Activated naive CD4-positive, alpha-beta T cell treated with anti-CD3 and anti-CD28 coated beads, Interleukin-2, amount 50 U/mL, for 72 hours (primary cell): ENCODE measurements at places on chromosomes 13 and 19. TPM values are rescaled to one million over a fixed set of nuclear protein-coding genes. Genes with fewer than 3 reads are reported as not detected.

Gene NAPSA
- 90.8 TPM for total RNA-seq

- no peak for DNase-seq
These were observed 268.2 kb downstream of the ZNF536 start for GRCh38 chr19:30640252-30640965.

DNA sequence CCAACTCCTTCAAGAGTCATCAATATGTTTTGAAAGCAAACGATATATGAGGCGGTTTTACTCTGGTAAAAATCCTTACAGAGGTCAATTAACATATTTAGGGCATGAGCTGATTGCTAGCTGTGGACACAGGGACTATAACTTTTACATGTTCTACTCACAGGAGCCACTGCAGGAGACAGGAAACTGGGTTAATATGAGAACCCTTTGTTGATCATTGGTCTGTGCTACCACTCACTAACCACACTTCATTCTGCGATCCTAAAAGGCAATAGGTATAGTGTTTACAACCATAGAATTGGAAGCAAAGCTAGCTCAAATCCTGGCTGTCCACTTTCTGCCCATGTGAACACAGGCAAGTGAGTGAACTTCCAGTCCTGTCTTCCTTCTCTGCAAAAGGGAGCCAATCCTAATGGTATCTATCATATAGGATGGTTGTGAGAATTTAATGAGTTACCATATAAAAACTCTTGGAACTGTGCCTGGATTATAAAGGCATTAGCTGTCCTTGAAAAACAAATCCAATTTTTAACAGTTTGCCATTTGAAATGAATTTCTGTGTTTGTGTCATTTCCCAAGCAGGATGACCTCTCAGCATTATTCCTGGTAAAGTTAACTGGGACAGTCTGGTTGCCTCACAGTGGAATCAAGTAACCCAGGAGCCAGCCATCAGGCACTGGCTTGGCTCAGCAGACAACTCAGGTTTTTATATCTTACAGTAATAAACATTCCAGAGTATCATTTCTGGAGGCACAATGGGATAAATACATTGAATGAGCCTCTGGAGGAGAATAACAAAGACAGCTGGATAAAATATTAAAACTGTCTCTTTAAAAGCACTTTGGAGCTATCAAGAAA is 29.8 kb upstream of the RAP2A start:
- no peak for DNase-seq

GRCh38 chr13:112970552-112971287 is 1.7 kb downstream of the MCF2L start:
- DNase-seq, result no peak

Gene PGLYRP1
- total RNA-seq, result not detected

DNA sequence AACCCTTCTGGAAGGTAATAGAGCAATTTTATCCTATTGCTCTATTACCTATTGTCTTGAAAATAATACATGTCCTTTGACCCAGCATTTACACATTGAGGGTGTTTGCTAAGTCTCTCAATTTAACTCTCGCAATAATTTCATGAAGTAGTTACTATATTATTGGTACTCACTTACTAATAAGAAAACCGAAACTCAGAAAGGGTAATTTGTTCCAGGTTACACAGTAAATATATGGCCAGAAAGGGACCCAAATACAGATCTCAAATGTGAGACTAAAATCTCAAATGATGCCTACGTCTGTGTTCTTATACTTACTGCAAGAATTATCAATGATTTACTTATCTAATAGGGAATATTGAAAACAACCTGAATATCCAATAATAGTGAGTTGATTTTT is 29.7 kb upstream of the FAM216B start:
- no peak for DNase-seq

DNA sequence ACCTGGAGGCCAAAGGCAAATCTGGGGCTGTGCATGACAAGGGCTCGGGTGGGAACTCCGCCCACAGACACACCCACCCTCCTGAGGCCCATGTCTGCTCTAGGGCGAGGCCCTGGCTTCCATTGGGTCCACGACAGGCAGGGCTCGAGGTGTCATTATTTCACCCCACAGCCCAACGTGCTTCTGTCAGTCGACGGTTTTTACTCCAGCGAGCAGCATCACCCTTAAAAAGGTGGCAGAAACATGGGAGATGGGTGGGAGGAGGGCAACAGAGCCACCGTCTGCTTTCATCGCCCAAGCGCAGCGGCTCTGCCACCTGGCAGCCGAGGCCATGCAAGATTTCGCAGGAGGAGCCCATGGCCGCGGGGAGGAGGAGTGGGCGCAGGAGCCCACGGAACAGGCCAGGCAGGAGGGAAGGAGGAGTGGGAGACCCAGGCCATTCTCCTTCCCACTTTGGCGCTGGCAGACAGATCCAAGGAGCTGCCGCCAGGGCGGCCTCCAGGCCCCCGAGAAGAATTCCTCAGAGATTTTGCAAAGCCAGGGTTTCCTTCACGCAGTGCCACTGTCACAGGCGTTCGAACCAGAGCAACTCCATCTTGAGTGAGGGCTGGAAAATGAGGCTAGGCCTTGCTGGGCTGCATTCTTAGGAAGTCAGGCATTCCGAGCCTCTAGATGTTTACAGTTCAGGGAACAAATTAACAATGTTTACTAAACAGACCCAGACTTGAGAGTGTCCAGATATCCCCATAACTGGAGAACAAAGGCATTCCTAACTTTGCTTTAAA is 49.3 kb upstream of the TUBGCP3 start:
- DNase-seq, result no peak

Gene ICAM3
- total RNA-seq, result 145 TPM

Gene CAPN12
- total RNA-seq, result 9.0 TPM

DNA sequence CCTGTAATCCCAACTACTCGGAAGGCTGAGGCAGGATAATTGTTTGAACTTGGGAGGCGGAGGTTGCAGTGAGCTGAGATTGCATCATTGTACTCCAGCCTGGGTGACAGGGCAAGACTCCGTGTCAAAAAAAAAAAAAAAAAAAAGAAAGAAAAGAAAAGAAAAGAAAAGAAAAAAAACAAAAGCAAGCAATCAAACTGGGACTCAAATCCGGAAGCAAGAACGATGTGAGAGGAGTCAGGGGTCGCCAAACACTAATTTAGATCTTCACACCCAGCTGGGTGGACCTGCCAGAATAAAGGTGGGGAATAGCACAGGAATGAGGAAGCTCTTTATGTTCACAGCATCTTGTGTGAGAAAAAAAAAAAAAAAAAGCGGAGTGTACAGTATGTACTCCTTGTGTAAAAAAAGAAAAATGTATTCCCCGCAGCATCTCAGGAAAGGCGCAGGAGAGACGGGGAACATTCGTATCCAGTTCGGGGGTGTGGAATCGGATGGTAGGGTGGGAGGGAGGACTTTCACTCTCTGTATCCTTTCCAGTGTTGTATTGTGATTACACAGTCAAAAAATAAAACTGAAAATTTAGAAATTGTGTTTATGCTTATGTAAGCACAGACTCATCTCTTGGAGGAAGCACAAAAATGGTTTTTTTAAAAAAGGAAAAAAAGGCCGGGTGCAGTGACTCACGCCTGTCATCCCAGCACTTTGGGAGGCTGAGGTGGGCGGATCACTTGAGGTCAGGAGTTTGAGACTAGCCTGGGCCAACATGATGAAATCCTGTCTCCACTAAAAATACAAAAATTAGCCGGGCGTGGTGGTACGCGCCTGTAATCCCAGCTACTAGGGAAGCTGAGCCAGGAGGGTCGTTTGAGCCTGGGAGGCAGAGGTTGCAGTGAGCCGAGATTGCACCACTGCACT is 7.6 kb downstream of the DNAJB1 start:
- no peak for DNase-seq

GRCh38 chr19:7200736-7201135 is 93.5 kb downstream of the INSR start:
- no peak for DNase-seq

GRCh38 chr19:19943848-19944582 is 43.3 kb downstream of the ZNF93 start:
- no peak for DNase-seq

Gene MUC16
- 0.02 TPM for total RNA-seq

Gene DYRK1B
- 8.9 TPM for total RNA-seq

GRCh38 chr13:76723551-76724232 is 162.5 kb downstream of the KCTD12 start:
- no peak for DNase-seq

DNA sequence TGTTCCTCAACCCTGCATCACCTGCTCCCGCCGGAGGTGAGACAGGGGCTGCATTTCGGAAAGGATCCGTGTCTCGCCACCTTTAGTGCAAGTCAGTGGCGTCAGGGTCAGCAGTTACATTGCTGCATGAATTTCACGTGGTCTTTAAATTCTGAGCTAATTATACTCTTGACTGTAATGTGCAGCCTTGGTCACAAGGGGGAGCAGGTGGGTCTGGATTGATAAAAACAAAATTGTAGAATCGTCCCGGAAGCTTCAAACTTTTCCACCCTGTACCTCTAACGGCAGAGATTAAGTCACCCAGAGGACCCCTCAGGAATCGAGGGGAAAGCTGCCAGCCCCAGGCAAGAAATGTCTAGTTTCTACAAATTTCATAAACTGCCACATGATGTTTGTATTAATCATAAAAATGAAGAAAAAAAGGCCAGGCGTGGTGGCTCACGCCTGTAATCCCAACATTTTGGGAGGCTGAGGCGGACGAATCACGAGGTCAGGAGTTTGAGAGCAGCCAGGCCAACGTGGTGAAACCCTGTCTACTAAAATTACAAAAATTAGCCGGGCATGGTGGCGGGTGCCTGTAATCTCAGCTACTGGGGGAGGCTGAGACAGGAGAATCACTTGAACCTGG is 20.2 kb downstream of the BBC3 start:
- no peak for DNase-seq

Gene CLC
- total RNA-seq, result 1.0 TPM

DNA sequence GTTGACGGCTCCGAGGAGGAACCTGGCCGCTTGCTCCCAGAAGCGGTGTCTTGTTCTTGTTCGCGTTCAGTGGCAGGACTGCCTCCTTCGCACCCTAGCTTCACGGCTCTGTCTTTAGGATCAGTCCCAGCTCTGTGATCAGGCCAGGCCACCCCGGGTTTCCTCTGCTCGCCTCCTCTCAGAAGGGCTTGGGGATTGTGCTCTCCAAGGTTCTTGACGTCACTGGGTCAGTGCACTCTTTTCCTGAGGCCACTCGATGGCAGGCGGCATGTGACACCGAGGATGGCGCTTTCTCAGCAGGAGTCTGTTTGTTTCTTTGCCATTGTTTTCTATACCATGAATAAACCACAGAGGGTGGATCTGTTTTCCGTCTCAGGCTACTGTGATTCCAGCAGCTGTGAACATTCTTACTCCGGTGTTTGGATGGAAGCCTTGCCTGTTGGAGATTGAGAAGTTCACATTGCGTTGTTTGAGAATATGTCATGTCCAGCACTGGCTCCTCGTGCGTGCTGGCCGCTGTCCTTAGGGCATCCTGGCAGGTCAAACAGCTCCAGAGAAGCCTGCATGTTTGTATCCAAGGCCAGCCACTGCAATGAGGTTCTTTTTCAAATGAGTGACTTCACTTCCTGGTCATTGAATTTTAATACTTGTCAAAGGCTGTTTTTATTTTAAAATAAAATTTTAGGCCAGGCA is 44.5 kb downstream of the SLC7A9 start:
- no peak for DNase-seq

Gene GDF15
- total RNA-seq, result 1.4 TPM

- DNase-seq, result no peak
These were observed 87.4 kb upstream of the UFM1 start for GRCh38 chr13:38262211-38262610.

- no peak for DNase-seq
These were observed 8.7 kb downstream of the RPL36 start for GRCh38 chr19:5698635-5699422.

GRCh38 chr19:39814595-39814994 is 19.4 kb downstream of the DYRK1B start:
- no peak for DNase-seq

GRCh38 chr13:31686670-31687425 is 52.5 kb upstream of the RXFP2 start:
- no peak for DNase-seq

Gene MICU2
- 30.1 TPM for total RNA-seq

DNA sequence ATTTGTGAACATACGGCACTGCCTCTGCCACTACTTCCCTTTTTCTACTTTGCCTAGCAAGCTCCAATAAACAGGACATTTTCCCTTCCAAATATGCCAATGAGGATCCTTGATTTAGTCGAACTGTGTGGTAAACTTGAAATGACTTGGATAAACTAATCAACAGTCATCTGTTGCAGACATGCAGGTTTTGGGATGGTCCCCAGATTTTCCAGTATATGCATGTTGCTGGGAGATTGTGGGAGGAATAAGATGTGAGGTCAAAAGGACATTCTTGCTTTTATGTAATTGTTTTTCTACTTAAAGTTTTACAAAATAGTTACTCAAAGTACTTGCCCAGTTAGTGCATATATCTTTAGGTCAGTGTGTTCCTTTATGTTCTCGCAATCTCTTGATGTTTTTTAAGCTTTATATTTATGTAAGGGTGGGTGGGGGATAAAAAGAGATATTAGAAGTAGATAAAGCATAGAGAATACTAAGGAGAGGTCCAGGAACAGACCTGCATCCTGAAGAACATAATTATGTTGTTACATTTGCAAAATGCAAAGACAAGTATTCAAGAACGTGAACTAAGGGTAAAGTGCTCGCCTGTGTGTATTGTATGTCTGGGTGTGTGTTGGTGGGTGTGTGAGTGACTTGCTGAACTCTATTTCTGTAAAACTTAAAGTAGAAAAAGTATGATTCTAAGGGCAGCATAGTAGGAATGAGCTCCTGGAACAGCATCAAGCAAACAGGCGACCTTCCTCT is 88.4 kb upstream of the OXGR1 start:
- no peak for DNase-seq

- DNase-seq, result no peak
These were observed 9.1 kb downstream of the TLE5 start for GRCh38 chr19:3053218-3053621.

- DNase-seq, result no peak
These were observed at the start of gene SLC7A10 for GRCh38 chr19:33225458-33225926. Gene SLC7A10, minus strand, starts transcription at chr19:33225850. Its CDS starts 147 bp downstream, at chr19:33225703.

GRCh38 chr13:32116210-32116609 is 84.6 kb downstream of the FRY start:
- no peak for DNase-seq

- no peak for DNase-seq
These were observed 414.4 kb downstream of the OLFM4 start for GRCh38 chr13:53442979-53443378.

DNA sequence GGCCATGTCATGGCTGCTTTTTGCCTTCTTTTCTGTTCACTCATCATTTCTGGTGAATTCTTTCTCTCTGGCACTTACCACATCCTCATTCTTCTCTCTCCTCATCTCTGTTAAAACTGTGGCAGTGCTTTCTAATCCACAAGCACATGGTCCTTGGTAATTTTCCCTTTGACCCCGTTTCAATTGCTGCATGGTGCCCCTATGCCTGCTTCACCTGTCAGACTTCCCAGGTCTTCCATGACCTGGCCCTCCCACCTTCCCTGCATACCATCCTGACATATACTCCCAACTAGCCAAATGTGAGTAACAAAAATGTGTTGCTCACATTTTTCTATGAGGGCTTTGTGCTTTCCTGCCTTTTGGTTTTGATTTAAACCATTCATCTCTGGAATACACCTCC is 286.5 kb downstream of the MTUS2 start:
- DNase-seq, result no peak

GRCh38 chr19:5086230-5086629 is 117.3 kb downstream of the KDM4B start:
- no peak for DNase-seq

Gene LHB
- total RNA-seq, result not detected
